ENCODE measurements at places on chromosomes 11 and 22.

GRCh38 chr22:47060718-47061117, 298.3 kb downstream of the TBC1D22A start:
- DNase-seq: no peak

DNA sequence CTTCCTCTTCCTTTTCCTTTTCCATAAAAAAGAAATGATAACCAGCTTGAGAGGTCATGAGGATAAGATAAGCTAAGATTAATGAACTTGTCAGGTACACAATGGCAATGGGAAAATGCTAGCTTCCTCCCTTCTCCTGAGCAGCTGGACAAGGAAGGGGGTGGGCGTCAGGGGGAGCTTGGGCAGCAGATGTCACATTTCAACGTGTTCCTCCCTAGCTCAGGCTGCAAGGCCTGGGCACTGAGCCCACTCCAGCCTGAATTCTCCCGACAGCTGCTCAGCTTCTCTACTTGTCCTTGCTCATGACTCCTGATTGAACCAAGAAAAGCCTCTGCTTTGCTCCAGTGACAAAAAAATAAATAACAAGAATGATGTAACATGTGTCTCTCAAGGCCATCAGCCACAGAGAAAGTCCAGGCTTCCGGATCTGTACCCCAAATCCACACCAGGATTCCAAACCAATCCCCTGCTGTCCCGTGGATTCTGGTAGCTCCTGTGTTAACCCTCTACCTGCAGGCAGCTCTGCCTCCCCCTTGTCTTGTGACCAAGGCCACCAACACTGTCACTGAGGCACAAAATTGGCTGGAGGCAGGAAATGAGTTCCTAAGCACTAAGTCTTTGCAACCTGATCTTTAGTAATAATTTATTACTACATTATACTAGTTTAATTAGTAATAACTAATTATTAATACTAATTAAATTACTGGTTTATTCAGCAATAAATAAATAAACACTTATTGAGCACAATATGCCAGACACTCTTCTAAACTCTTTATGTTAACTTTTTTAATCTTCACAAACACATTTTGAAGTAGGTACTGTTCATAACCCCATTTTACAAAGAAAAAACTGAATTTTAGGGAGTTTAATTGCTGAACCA, 146.5 kb downstream of the CCDC34 start:
- DNase-seq: peak; percentile 54

- DNase-seq: no peak
Observed at GRCh38 chr11:119635776-119636175, 93.2 kb downstream of the NECTIN1 start.

DNA sequence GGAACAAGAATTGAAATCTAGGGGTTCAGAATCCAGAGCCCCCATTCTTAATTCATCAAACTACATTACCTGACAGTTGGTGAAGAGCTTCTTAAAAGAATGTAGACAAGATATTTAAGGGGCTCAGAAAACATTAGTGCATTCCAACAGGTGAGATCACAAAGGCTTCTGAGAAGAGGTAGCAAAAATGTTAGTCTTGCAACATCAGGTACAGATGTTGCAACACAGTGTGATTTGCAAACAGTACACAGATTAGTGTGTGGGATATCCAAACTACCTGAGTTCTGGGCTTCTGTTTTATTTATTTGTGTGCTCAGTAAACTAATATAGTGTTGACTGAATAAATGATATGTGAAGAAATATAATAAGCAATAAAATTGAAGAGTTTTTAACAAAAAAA, 11.8 kb downstream of the CASP4 start:
- no peak for DNase-seq

DNA sequence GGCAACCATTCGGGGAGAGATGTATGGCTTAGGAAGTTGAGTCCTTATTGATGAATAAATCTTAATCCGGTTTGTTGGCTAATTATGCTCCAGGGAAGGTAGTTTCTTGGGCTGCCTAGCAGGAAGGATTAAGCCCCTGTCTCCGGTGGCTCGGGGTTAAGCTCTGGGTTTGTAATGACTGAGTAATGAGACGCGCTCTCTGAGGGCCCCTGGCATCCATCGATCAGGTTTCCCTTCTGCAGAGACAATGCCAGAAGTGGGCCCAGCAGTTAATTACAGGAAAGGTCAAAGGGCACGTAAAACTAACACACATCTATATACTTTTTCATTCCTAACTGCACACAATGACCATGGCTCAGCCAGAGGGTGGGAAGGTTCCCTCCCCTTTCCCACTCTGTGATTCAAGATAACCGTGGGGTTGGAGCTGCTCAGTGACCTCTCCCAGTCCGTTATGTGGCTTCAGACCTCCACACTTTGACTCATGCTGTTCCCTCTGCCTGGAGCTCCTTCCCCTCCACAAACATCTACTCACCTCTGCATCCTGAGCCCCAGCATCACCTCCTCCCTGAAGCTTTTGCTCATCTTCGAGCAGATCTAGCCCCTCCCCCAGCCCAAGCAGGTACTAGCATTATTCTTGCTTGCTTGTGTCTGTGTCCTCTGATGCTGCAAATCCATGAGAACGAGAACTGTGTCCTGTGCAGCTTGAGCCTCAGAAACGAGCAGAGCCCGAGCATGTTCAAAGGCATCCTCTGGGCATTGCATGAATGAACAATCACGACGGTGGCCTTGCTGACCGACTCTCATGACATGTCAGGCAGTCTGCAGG, 16.6 kb downstream of the SCUBE1 start:
- no peak for DNase-seq

- DNase-seq: no peak
Observed at GRCh38 chr22:48477031-48477721, 1350.5 kb downstream of the BRD1 start.

- DNase-seq: no peak
Observed at GRCh38 chr22:24595228-24595627, 2.4 kb upstream of the LRRC75B start.

- no peak for DNase-seq
Observed at GRCh38 chr11:92867913-92868619, 101.4 kb upstream of the MTNR1B start.

GRCh38 chr11:73659961-73660360, 13.6 kb downstream of the PLEKHB1 start:
- no peak for DNase-seq

DNA sequence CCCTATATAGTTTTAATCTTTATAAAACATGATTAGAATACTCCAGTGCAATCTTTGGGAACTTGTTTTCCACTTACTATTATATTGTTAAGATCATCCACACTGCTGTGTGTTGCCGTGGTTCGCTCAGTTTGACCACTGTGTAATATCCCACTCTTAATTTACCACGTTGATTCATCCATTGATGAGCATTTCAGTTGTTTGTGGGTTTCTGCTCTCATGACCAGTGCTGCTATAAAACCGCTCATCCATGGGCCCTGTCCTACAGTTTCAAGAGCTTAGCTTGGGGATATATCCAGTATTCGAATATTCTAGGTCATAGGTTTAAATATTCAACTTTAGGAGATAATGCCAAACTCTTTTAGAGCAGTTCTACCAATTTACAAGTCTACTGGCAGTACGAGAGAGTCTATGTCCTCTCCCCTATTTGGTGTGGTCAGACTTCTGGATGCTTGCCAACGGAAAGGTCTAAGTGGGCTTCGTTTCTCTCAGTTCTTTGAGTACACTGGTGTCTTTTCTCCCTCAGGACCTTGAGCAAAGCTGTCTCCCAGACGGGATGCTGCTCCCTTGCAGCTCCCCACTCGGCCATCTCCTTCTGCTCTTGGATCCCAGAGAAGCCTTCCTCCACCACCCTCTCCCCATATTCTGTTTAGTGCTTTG, 94.9 kb upstream of the ALX4 start:
- no peak for DNase-seq

GRCh38 chr11:83166193-83166866, 9.4 kb downstream of the PCF11 start:
- DNase-seq: no peak

GRCh38 chr22:42470366-42471082, 38.3 kb upstream of the NFAM1 start:
- no peak for DNase-seq

DNA sequence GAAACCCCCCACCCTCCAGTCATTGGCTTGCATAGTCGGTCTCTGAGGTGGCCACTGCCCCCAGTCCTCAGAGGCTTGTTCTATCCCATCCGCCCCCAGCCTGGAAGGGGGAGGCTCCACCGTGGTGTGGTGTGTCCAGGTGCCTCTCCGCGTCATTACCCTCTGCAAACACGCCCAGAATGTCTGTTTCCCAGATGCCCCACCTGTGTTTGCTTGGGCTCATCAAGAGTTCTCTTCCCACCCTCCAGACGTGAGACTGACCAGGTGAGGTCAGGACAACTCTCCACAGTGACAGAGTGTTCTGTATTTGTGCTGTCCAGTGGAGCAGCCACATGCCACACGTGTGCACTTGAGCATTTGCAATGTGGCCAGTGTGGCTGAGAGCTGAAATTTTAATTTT, 24.9 kb downstream of the LRRC10B start:
- no peak for DNase-seq

DNA sequence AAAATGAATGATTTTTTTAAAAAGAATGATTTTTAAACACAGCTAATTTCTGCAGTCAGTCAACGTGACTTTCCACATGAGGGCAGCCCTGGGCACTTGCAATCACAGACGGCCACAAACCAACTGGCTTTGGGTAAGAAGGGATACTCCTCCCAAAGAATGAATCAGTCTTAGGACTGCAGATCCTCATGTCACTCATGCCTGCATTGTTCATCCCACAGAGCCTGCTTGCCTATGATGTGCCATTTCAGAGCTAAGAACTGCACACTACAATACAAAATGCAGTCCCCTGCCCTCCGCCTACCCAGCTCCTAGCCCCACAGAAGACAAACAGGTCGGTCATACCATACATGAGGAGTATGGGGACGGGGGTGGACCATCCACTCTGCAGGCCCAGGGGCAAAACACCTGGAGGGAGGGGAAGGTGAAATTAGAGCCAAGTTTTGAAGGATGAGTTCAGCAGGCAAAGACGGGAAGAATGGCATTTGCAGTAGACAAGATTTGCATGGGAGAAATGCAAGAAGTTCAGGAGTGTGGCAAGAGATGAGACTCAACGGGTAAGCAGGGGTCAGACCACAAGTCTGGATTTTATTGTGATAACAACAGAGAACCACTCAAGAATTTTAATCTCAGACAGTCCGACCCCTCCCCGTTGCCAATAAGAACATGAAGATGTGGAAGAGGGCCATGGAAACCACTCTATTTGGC, 24.7 kb downstream of the PACSIN2 start:
- DNase-seq: peak; percentile 85

GRCh38 chr11:78860720-78861422, 286.2 kb upstream of the NARS2 start:
- DNase-seq: peak; percentile 23

- no peak for DNase-seq
Observed at GRCh38 chr11:127996825-127997224, 590.5 kb downstream of the ETS1 start.

DNA sequence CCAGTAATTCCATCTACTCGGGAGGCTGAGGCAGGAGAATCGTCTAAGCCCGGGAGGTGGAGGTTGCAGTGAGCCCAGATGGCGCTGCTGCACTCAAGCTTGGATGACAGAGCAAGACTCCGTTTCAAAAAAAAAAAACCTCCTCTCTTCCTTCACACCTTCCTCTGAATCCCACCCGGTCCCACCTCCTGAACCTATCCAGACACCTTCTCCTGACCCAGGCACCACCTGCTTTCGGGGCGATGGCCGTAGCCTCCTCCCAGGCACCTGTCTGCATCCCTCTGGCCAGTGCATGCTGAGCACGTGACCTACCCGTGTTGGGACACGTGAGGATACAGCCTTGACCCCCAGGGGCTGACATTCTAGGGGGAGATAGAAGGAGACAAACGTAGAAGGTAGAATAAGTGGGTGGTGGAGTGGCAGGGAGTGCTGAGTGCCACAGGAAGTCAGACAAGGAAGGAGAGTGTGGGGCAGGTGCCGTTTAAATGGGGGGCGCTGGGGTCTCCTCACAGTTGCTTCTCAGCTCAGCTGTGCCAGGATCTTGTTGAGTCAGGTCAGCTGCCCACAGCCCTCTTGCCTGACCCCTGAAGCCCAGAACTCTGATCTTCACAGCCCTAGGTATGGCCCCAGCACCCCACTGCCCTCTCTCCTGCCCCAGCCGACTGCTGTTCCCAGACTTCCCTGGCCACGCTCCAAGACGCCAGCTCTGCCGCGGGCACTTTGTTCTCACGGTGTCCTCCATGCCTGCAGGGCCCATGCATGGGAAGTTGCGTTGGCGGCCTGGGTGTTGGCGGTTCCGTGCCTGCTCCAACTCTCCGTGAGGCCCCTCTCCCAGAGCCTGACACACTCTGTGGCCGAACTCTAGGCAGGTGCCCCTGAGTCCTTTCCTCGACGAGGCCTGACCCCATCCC, 1.2 kb upstream of the MIOX start:
- no peak for DNase-seq

DNA sequence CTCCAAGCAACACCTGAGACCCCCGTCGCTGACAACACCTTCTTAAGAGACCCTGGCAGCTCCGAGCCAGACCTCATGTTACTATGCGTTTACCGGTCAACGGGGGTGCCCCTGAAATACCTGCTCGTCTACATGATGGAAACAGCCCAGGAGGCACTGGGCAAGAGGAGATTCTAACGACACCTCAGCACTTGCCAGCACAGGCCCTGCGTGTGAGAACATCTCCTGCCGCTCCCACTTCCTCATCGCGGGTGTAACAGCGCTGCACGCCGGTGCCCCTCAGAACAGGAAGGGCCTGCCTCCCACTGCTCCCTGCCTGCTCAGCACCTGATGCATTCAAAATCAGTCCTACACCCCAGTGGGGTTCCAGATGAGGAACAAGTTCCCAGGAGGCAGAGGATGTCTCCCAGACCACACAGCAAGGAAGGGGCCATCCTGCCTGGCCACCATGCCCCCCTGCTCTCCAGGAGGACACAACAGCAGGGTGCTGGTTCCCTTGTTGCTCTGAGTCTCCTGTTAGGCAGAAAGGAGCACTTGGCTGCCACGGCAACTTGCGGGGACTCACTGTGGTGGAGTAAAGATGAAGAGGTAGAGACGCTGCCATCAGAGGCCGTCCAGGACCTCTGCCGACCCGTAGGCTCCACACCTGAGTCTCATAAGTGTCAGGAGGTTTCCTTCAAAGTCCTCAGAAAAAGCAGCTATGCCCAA, 2.1 kb downstream of the TOLLIP start:
- DNase-seq: no peak

GRCh38 chr11:58028687-58029411, 1.9 kb upstream of the OR6Q1 start:
- DNase-seq: peak; percentile 15

GRCh38 chr22:17950651-17951214, 73.6 kb downstream of the MICAL3 start:
- DNase-seq: peak; percentile 29

DNA sequence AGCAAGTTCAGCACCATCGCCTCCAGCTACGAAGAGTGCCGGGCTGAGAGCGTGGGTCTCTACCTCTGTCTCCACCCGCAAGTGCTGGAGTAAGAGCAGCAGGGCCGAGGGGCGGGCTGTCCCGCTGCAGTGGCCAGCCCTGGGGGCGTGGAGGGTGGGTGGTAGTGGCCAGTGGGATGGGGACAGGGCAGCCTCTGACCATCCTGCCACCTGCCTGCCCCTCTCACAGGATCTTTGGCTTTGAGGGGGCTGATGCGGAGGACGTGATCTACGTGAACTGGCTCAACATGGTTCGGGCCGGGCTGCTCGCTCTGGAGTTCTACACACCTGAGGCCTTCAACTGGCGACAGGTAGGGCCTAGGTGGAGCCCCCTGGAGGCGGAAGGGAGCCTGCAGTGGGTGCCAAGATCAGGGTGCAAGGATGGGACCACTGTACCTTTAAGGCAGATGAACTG, 15.0 kb upstream of the BBS1 start:
- DNase-seq: no peak

- no peak for DNase-seq
Observed at GRCh38 chr22:27153386-27153785, 496.0 kb downstream of the MIAT start.
